ENCODE measurements at places on chromosomes 4 and X.

DNA sequence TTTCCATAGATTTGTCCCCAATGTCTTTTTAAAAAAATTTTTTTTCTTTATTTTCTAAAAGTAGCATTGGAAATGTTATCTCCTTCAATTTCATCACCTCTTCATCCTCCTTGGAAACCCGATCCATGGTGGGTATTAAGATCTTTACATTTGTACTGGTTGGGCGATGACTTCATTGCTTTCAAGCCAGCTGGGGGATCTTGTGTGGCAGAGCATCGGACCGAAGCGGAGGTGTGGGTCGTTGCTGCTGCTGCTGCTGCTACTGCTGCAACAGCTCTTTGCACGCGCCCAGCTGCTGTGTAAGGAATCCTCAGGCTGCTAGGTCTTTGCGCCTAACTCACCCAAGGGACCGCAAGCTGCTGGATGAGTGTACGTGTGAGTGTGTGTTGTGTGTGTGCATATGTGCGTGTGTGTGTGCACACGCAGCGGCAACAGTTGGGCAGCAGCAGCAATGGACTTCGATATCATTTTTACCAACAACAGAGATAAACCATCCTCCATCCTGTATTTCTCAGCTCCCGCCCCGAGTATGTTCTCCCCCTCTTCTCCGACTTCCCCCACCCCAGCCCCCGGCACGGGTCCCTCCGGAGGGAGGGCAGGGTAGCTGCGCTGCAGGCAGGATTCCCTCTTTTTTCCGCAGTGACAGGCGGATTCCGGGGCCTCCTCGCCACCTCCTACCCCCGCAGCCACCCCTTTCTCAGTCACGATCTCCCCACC, 768 bp upstream of the CDKL5 start:
- peak; percentile 33 for DNase-seq

- DNase-seq, result no peak
Measured at GRCh38 chrX:54473993-54474859, 21.8 kb downstream of the FGD1 start.

DNA sequence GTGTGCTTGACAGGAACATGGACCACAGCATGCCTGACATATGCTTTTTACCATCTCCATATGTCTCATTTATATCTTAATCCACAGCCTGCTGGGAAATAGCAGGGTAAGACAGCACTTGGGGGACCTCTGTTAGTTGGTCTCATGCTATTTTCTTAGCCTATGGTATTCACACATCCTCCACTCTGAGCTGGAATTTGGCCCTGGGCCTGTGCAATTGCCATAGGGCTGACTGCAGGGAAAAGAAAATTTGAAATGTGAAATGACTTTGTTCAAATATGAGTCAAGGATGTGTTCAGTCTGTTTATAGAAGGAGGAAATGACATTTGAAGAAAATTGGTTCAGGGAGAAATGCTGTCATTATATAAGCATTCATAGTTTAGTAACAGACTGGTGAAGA, 9.6 kb upstream of the MAP7D3 start:
- no peak for DNase-seq

- DNase-seq, result no peak
Measured at GRCh38 chrX:39465467-39465866, 632.3 kb downstream of the BCOR start.

- DNase-seq, result no peak
Measured at GRCh38 chr4:80263541-80264351, 2.7 kb upstream of the FGF5 start.

GRCh38 chrX:72392816-72393800, 87.4 kb upstream of the CITED1 start:
- no peak for DNase-seq

DNA sequence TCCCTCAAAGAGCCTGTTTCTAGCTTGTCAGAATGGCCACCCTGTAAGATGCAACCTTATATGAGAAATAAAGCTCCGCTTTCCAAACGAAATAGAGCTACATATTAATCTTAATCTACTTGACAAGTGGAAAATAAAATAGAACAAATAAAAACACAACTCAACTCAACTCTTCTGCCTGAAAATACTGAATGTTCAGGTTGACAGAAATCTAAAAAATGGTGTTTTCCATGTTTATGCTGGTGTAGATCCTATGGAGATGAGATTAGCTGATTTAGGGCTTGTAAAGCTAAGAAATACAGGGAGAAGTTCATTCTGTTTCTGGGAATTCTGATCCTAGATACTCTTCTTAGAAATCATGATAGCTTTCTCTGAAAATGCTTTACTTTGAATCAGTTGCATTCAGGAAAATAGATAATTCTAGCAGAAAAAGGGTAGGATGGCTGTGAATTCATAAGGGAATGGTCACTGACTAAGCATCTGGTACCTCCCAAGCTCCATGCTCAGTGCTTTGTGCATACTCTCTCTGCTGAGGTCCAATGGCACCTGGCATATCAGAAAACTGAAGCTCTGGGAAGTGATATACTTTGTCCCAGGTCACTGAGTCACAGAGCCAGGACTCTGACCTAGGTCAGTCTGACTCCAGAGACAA, 89.2 kb upstream of the EXOC1L start:
- DNase-seq, result no peak

DNA sequence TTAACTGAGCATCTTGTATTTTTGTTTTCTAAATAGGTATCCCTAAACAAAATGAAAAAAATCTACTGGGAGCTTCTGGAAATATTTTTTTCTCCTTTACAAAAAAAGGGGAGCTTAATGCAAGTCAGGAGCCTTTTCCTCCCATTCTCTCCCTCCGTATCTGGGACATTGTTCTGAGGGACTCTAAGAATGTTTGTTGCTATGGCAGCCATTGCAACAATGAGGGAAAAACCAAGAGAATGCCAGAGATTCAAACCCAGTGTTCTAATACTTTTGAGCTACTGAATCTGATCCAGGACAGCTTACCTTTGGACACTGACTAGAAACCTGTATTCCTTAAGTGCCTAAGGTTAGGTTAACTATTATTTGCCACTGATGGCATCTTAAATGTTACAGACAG, 485.7 kb upstream of the HS3ST1 start:
- no peak for DNase-seq

DNA sequence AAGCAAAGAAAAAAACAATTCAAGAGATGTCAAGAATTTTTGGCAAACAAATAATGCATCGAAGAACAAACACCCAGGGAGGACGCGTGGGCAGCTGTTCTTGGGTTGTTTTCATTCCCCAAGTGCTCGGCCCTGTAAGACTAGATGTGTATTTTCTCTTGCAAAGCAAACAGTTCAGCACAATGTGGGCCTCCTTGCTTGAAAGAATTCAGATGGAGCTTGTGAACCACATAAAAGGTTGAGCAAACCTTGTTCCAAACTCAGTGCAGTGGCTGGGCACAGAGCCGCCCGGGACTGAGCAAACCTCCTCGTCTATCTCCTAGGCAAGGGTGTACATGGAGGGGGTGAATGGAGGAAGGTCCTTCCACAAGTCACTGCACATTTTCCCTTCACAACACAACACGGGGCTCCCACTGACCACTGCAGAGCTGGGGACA, 82.4 kb downstream of the HTRA3 start:
- peak; percentile 65 for DNase-seq

GRCh38 chrX:68665502-68665901, 18.0 kb downstream of the STARD8 start:
- DNase-seq, result peak; percentile 18

DNA sequence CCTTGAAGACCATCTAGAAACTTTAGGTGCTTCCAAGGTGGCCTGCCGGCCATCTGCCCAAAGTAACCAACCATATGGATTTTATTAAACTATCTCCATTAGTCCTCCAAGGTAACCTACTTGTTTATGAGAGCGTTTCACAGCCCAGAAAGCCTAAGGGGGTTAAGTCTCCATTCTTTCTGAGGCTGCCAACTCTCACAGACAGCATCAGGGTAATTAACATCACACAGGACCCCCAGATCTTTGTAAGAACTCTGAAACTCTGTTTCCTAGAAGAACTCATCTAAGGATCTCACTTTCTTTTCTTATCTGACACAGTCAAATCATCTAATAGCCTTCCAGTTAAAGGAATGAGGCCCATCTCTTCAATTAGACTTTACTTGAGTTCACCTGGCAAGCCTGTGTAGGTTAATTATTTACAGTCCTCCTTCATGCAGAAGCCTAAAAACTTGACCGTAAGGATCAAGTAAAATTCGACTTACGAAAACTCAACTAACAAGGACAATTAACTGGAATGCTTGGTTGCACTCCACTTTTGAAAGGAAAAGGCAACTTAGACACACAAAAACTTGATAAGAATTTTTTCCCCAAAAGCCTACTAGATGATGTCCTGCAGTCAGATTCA, 252.5 kb downstream of the GRIA3 start:
- DNase-seq, result no peak

DNA sequence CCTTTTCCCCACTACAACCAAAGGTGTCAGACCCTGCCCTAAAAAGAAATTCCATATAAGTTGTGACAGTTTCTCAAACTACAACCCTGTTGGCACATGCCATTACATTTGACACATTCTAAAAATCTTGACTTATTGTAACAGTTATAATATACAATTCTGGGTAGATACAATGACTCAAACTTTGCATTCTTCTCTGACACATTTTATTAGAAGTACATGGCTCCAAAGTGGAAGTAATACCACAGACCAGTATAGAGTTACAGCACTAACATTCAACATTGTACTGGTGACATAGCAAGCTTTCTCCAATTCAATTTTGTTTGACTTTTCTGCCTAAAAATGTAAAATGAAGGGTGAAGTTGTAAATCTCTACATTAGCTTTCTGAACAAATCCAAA, 196.6 kb upstream of the ETNPPL start:
- no peak for DNase-seq

- peak; percentile 47 for DNase-seq
Measured at GRCh38 chrX:1535241-1536041, 1.5 kb downstream of the P2RY8 start.

DNA sequence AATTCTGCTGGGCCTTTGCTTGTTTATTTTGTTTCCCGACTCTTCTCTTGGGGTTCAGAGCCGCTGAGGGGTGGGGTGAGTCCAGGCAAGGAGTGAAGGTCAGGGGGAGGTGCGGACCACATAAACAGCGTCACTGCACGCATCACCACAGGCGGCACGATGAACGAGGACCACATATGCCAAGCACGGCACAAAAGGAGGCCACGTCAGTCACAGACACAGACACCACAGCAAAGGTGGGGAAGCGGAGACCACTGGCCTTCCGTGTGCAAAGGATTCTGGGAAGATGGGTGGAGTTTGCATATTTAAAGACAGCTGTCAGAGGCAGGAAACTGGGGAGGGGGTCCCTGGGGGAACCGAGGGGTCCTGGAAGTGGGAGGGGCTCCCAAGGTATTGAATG, 10.3 kb upstream of the TIMP1 start:
- DNase-seq, result no peak

DNA sequence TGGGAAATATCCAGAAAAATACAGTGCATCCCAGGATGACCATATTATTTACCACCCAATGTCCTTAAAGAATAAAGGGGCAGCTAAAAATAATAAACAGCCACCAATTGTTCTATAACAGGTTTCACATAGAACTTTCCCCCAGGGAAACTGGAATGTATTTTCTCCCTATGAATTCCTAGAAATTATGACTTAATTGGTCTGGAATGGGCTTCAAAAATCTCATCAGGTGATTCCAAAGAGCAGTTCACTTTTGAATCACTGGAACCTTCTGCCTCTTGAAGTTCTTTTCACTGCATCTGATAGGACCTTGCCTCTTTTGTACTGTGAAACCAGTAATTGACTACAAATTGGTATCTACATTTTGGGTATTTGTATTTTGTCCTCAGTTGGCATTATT, 119.3 kb downstream of the ZNF330 start:
- DNase-seq, result no peak

DNA sequence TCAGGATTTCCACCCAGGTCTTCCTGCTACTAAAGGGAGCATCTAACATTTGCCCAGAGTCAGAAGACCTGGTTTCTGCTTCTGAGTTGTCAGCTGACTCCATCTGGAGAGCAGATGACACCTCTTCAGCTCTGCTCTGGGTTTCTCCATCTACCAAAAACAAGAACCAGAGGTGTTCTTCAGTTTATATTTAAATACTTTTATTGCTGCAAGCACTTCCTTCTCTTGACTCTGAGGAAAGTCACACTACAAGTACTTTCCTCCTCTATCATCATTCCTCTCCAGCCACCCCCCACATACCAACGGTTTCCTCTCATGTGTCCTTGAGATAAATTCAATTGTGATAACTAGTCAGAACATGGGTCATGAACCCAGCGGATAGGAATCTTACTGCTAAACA, 88.4 kb downstream of the PPP3CA start:
- DNase-seq, result no peak

- DNase-seq, result peak; percentile 35
Measured at GRCh38 chr4:87838205-87838604, 5.4 kb downstream of the MEPE start.

- peak; percentile 52 for DNase-seq
Measured at GRCh38 chrX:81120936-81121371, 80.8 kb downstream of the HMGN5 start.

DNA sequence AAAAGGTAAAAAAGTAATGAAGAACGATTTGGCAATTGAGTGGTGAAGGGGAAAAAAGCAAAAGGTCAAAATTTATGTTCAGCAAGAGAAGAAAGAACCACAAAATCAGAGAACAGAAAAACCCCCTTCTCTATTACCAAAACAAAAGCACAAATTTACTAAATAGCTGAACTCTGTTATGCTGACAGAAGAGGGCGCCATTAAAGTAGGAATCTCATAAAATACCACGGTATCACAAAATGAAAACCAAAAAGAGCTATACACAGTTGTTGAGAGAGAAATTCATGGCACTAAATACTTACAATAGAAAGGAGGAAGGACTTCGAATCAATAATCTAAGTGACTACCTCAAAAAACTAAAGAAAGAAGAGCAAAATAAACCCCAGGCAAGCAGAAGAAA, 69.6 kb upstream of the CXorf66 start:
- DNase-seq, result no peak

DNA sequence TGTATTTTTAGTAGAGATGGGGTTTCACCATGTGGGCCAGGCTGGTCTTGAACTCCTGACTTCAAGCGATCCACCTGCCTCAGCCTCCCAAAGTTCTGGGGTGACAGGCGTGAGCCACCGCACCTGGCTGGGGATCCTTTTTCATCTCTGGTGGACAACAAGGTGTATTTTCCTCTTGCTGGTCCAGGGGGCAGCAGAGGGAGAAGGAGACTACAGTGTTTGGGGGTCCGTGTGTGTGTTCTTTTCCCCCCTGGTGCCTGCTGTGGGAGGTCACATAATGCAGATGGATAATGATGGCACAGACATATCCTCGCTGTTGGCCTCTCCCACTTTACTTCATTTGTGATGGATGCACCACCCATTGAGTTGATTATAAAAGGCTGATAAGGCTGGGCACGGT, 39.0 kb upstream of the CD99 start:
- no peak for DNase-seq

DNA sequence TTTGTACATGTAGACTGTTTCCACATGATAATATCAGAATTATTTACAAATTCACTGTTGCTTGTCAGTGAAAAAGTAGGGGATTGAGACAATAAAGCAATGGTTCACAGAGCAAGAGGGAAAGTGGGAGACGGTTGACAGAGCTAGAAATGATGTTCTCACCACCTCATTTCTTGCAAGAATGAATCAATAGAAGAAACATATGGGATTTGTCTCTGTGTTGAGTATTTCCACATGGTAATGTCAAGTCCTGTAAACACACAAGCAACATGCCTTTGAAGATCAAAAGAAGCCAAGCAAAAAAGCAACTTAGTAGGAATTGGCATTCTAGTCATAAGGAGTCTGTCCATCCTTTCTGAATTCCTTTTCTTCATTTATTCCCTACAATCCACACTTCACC, 1806.6 kb upstream of the AGA start:
- DNase-seq, result no peak

Measured in testis (tissue), 5 donors.